Inflammatory macrophage treated with lipopolysaccharide for 4 hours (primary cell): ENCODE measurements at places on chromosomes 1 and 21.

- no peak for DNase-seq
Observed at GRCh38 chr1:155127967-155128754, 485 bp downstream of the EFNA1 start.

GRCh38 chr21:31502537-31503143, 156.9 kb upstream of the SOD1 start:
- no peak for DNase-seq

- DNase-seq = no peak
Observed at GRCh38 chr1:31368611-31369107, 4.2 kb downstream of the FABP3 start.

DNA sequence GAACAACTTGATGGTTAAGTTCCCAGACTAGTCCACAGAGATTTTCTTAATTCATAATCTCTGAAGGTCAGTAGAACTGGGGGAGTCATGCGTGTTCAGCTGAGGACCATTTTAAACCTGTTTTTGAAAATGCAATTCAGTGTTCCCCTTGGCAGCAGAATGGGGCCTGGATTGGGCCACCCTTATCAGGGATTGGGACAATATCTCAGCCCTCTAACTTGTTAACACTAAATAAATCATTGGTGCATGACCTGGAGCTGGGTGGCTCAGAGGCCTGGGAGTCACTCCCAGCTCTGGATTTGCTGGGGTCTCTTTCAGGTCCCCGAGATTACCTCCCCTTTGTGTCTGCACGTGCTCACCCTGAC, 55.3 kb downstream of the MRPS6 start:
- DNase-seq = no peak

DNA sequence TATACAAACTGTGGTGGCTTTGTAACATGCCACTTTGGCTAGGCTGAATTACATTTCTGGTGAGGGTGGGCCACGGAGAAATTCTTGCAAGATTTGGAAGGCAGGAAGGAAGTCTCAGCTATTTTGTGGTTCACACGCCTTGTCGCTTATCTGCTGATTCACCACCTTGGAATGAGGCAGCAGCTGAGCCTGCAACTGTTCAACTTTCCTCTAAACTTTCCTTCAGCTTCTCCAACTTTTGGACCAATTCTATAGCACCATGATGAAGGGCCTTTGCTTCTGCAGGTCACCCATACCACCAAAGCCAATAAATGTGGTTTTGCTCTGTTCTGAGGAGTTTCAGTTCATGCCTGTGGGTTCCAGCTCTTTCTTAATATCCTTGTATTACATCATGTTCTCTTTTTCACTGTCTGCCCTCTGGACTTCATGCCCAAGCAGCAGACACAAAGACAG, 337.6 kb upstream of the SNX7 start:
- peak; percentile 85 for DNase-seq

- DNase-seq = peak; percentile 59
Observed at GRCh38 chr1:26771643-26772321, 16.0 kb upstream of the PIGV start.

GRCh38 chr21:21146587-21147373, 148.6 kb downstream of the NCAM2 start:
- no peak for DNase-seq

DNA sequence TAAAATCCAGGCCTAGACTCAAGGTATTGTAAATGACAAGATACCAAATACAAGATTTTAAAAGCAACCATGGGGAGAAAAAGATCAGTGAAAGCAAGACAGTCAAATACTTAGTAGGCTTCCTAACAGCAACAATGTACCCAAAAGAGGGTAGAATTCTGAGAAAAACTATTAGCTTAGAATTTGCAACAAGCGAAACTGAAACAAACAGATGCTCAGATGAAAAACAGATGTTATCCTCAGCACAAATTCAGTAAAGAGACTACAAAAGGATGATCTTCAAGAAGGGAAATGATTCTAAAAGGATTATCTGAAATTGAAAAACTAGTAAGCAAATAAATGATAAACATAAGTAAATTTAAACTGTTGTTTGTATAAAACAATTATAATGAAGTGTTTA, 40.0 kb downstream of the PDC start:
- no peak for DNase-seq

GRCh38 chr1:67792741-67793458, 40.4 kb downstream of the GNG12 start:
- no peak for DNase-seq
